ENCODE measurements at places on chromosomes 4 and X. TPM values are rescaled to one million over a fixed set of nuclear protein-coding genes. Genes with fewer than 3 reads are reported as not detected.

DNA sequence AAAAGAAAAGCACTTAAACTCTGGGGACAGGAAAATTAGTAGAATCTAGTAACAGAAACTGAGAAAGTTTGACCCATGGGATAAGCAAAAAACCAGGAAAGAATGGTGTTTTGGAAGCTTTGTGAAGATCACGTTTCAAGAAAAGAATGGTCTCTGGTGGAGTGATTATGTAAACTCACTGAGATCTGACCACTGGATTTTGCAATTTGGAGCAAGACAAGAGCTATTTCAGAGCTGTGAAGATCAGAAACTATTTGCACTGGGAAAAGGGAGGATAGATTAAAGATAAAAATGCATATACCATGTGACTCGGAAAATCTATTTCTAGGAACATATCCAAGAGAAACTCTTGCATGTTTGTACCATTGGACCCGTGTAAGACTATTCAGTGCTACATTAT lies 4.3 kb downstream of the TMPRSS11D start:
- no peak for DNase-seq

The FGF13 gene
- total RNA-seq: 1.1 TPM

- DNase-seq: no peak
Observed at GRCh38 chrX:37331546-37331945, 17.6 kb upstream of the PRRG1 start.

DNA sequence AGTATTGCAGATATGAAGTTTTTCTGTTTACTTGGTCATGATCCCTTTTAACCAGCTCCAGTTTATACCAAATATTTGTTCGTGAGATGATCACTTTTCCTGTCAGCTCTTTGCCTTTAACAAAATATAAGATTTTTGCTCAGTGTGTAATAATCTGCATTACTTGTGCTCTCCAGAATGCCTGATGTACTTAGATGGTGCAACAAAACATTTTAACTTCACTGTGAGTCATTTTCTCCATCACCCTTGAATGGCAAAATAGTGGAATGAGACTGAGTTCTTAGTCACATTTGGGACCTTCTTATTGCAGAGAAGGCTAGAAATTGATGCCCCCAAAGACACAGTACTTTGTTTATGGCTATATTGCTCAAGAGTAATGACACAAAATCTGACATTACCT lies 252.0 kb downstream of the FRMPD4 start:
- DNase-seq: no peak

GRCh38 chr4:12411072-12411471 lies 982.4 kb upstream of the HS3ST1 start:
- no peak for DNase-seq

- DNase-seq: no peak
Observed at GRCh38 chrX:31570658-31571057, 498.8 kb upstream of the FTHL17 start.

GRCh38 chr4:127959794-127960193 lies 5.2 kb downstream of the MFSD8 start:
- no peak for DNase-seq

GRCh38 chrX:30659421-30659820 lies 6.2 kb downstream of the GK start:
- DNase-seq: no peak

GRCh38 chr4:109588176-109588575 lies 28.1 kb downstream of the MCUB start:
- DNase-seq: no peak

GRCh38 chr4:3676907-3677747 lies 89.1 kb upstream of the ADRA2C start:
- DNase-seq: no peak

The IGBP1 gene
- total RNA-seq: 99.0 TPM

- DNase-seq: no peak
Observed at GRCh38 chr4:128521156-128521555, 233.5 kb upstream of the PGRMC2 start.

DNA sequence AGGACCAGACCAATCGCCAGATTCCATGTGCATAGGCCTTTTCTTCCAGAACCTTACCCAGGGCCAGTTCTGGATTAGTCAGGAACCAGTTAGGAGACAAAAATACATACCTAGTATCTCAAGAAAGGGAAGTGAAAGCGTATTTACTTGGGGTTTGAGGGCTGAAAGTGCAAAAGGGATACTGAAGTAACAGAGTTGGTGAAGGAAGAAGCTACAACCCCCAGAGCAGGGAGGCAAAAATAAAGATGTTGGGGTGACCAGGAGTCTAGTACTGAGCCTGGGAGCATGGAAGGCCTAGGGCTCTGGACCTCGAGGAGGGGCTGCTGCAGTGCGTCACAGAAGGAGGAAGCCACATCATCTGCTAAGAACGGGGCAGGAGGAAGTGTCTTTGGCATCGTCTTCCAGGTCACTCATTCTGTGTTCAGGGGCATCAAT lies 38.3 kb downstream of the TKTL1 start:
- DNase-seq: no peak

- no peak for DNase-seq
Observed at GRCh38 chr4:178347111-178347510, 904.9 kb upstream of the AGA start.

DNA sequence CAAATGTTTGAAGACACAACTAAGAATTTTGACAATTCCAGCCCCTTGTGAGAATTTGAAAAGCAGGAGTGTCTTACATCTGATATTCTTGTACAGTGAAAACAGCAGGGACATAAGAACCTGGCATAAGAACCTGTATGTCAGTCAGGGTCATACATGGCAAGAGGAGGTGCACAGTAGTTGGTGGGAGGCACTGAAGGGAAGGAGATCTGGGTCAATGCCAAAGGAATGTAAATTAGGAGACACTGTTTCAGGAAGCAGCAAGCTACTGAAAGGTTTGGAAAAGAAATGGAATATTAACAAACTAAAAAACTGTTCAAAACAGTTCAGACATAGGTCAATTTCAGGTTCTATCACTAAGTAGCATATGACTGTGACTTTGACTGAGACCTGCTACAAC lies 25.0 kb upstream of the SPP1 start:
- no peak for DNase-seq

- peak; percentile 54 for DNase-seq
Observed at GRCh38 chr4:86939729-86940575, 5.1 kb downstream of the AFF1 start.

- no peak for DNase-seq
Observed at GRCh38 chrX:9466124-9466495, 1.3 kb downstream of the TBL1X start.

DNA sequence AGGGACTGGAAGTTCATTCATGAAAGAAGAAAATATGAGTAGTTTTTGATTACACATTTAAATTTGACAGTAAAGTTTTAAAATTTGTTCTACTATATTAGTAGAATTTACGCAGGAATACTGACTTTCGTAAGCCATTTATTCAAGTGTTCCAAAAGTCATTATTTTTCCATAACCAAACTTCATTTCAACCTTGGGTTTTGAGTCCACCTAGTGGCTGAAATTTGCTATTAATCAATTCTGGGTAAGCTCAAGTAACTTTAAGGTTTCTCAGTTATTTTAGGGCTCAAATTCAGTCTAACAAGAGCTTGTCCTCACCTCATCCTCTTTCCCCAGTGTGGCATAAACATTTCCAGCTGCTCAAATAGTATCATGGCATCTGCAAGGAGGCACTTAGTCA lies 175.4 kb downstream of the SH3BGRL start:
- DNase-seq: peak; percentile 29

GRCh38 chr4:4664234-4664633 lies 122.4 kb upstream of the STX18 start:
- DNase-seq: no peak

DNA sequence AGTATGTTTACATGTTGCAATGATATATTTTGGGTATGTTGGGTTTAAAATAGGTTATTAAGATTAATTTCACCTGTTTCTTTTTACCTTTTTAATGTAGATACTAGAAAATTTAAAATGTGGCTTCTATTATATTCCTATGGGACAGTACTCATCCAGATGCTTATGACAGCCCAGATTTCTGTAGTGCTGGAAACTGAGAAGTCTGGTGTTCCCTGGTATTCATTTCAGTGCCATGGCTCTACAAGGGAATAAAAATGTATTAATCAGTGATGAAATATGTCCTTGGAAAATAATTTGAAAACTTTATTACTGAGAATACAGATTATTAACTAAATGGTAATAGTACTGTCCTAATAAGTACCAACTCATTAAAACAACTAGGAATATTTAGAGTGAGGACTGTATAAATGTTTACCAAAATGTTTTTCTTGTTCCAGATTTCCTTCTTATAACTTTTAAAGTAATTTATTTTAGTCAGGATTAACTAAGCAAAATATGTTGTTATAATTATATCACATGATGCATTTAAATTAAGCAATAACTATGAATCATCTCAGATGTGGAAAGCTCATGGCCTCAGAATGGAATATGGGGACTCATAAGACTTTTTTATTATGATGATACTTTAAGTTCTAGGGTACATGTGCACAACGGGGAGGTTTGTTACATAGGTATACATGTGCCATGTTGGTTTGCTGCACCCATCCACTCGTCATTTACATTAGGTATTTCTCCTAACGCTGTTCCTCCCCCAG lies 25.3 kb downstream of the ARHGAP24 start:
- no peak for DNase-seq

The ABRAXAS1 gene
- 21.0 TPM for total RNA-seq

DNA sequence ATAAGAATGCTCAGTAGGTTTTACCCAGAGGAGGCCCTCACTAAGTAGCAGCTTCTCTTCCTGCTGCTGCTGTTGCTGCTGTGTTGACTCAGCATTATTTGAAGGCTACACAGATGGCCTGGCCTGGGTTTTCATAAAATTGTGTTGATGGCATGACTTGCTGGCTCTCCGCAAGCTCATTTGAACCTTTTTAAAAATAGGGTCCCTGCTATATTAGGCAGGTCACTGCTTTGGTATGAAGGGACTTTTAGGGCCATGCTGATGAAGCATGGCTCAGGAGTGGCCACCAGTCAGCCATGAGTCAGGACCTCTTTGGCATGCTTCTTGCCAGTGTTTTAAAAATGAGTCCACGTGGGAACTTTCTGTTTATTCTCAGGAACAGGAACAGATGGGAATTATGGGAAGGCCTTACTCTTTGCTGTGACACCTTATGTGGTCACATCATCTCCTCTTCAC lies 128.7 kb downstream of the MID1IP1 start:
- no peak for DNase-seq

The CT45A1 gene
- total RNA-seq: not detected

DNA sequence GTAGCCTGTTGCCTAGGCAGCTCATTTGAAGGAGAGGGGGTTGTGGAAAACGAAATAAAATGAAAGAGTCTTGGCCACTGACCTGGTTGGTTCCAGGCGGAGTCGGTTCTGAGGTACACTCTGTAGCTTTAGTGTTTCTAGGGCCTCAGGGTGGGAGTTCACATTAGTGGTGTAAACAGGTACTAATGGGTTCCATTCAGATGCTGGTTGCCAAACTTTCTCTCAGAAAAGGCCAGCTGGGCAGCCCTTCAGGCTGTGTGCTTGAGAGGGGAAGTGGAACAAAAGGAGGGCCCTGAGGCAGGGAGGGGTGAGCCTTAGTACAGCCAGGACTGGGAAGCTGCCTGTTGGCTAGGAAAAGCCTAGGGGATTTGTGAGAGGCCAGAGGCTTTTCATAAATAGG lies 24.8 kb downstream of the NHSL2 start:
- no peak for DNase-seq

DNA sequence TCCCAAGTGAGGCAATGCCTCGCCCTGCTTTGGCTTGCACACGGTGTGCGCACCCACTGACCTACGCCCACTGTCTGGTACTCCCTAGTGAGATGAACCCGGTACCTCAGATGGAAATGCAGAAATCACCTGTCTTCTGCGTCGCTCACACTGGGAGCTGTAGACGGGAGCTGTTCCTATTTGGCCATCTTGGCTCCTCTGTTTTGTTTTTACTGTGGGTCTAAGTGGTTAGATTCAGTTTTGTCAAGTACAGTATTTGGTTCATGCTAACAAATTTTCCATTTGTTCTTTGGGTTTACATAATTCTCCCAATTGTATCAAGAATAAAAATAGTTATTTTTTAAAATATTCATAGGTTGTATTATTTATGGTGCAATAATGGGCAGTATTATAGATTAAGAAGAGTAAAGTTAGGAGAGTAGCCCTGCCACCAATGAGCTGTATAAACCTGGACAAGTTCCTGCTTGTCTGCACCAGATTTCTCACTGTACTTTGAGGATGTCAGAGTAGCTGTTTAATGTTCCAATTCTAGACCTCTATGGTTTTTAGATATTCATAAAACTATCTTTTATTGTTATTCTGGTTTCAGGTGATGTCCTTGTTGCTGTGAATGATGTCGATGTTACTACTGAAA lies 23.4 kb downstream of the INTU start:
- no peak for DNase-seq

DNA sequence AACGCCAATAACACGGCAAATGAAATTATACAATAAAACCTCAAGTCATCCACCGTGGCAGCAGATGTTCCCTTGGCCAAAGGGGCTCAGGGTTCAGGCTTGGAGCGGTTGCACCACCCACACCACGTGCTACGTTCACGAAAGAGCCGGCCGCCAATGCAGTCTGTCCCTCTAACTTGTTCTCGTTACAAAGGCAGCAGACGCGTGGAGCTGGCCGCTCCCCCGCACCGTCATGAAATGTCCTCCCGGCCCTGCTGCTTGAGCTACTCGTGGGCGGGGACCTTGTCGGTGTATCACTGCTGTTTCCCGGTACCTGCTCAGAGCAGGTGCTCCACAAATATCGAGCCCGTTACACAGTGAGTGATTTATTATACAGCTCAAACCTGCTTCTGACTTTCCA lies 36.4 kb upstream of the MAN2B2 start:
- DNase-seq: no peak

The TMEM154 gene
- total RNA-seq: 5.5 TPM

DNA sequence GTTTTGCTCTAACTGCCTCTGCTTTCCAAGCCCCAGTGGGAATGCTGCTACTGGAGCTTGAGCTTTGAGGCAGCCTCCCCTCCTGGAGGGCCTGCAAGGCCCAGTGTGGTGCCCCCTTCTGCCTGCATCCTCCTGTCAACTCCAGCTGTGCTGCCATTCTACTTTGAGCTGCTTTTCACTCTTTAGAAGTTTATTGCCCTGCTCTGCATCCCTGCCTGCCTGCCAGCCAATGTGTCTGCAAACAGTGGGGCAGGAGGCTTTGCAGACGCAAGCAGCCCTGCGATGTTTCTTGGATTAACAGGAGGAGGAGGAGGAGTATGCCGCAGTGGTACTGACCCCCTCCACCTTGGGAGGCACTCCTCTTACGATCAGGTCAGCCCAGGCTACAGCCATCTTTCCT lies 16.4 kb downstream of the TMEM31 start:
- DNase-seq: no peak
